ENCODE measurements at places on chromosomes 4 and X.

DNA sequence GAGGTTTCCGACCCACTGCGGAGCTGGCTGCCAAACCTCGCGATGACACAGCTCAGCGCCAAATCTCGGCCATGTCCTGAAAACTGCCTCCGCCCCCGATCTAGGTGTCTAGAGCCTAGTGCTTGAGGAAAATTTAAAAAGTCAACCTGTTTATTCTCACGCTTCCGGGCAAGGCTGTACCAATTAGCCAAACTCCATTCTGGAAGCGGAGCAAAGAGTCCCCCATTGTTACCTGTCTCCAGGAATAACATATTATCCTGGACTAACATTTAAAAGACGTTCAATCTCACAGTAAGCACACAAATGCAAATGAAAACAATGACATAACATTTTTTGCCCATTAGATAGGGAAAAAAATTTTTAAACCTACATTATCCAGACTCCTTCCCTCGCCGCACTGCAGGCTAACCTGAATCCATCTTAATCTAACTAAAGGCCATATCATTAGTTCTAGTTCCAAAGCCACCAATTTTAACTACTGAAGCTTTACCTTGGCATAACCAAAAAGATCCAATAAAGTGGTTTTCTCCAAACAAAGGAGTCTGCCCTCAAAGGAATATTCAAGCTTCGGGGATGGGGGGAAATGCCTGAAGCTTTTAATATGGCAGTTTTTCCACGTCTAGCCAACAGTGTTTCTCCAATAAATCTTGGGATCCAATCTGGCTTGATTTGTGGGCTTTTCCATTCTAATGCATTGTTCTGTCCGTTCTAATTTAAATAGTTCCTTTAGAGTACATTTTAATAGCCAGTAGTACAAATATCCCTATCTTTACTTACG is 1.9 kb downstream of the HUWE1 start:
- H3K4me1 ChIP-seq, result no peaks in the 10 kb centered on the region
- no peak overlapping the region for H3K4me3 ChIP-seq
- H3K27me3 ChIP-seq, result no peaks in the 10 kb centered on the region

DNA sequence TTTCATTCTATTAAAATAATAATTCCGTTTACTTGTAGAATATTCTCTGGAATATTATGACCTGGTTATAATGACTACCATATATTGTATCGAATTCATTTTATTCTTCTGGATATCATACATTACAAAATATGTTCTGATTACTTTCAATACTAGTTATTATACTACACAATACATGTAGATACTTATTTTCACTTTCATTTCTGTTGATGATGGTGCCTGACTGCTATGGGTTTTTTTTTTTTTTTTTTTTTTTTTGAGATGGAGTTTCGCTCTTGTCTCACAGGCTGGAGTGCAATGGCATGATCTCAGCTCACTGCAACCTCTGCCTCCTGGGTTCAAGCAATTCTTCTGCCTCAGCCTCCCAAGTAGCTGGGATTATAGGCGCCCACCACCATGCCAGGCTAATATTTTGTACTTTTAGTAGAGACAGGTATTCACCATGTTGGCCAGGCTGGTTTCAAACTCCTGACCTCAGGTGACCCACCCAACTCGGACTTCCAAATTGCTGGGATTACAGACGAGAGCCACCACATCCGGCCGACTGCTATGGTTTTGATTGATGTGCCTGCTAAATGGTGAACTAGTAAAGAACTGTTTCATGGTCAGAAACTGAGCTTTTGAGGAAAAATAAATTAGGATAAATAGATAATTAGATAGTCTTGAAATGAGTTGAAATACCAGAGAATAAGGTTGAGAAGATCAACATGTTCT is 39.5 kb downstream of the PCDH10 start:
- H3K27me3 ChIP-seq, result no peaks in the 10 kb centered on the region
- H3K36me3 ChIP-seq, result no peaks in the 10 kb centered on the region
- no peaks in the 10 kb centered on the region for H3K4me1 ChIP-seq
- DNase-seq, result no peak

GRCh38 chr4:151302432-151302831 is 23.0 kb downstream of the SH3D19 start:
- H3K27ac ChIP-seq, result no peak overlapping the region
- H3K27me3 ChIP-seq, result no peaks in the 10 kb centered on the region
- no peaks in the 10 kb centered on the region for H3K4me1 ChIP-seq
- no peak overlapping the region for H3K4me3 ChIP-seq
- H3K36me3 ChIP-seq, result no peaks in the 10 kb centered on the region
- DNase-seq, result no peak

DNA sequence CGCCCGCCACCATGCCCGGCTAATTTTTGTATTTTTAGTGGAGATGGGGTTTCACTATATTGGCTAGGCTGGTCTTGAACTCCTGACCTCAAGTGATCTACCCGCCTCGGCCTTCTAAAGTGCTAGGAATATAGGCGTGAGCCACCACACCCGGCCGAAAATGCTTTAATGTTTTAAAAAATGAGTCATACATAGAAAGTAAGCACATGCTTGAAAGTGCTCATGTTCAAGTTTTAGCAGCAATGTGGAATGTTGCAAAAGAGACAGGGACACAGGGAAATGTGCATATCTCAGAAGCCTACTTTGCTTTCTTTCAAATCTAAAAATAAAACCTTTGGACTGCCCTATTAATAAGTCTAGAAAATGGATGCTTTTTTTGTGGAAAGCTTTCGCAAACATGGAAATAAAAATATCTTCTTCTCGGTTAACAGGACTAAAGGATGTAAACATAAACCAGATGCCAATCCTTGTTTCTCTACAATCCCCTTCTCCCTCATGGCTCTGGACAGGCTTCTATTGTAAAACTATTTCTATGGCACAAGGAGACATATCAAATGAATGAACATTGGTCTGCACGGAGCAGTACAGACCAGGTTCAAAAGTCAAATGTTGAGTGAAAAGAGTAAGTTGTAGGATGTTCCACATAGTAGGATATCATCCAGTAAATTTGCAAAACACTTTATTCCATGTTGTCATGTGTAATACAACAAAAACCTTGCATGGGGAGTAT is 15.0 kb downstream of the MECP2 start:
- no peaks in the 10 kb centered on the region for H3K27me3 ChIP-seq
- H3K4me1 ChIP-seq, result no peaks in the 10 kb centered on the region
- no peak overlapping the region for H3K27ac ChIP-seq
- peaks cover 4% of the 10 kb centered on the region for H3K36me3 ChIP-seq
- DNase-seq, result no peak

DNA sequence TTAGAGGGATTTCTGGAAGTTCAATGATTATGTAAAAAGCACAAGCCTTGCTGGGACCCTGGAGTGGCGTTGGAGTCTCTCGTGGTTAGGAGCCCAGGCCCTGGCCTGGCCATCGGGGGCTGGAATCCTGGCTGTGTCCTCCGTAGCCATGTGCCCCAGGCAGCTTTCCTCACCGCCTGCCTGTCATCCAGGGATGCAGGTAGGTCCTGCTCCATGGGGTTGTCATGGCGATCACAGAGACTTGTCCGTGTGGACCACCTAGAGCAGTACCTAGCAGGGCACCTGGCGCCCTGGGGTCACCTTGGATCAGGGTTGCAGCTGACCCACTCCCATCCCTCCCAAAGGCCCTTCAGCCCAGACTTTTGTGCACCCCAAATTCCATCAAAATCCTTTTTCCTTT is 30.2 kb upstream of the WFS1 start:
- no peak overlapping the region for H3K27ac ChIP-seq
- no peaks in the 10 kb centered on the region for H3K36me3 ChIP-seq
- no peak overlapping the region for H3K4me3 ChIP-seq

Data from trophoblast cell (in vitro differentiated cells and primary cell).